ENCODE measurements at places on chromosomes 1 and 21. TPM values are rescaled to one million over a fixed set of nuclear protein-coding genes. Genes with fewer than 3 reads are reported as not detected.
A peak's percentile ranks its signal among the peaks of the same experiment; 100 is the strongest.

- DNase-seq = no peak
- H3K4me1 ChIP-seq = peaks cover 14% of the 10 kb centered on the region
- H3K27ac ChIP-seq = no peak overlapping the region
- no peaks in the 10 kb centered on the region for H3K36me3 ChIP-seq
- H3K4me3 ChIP-seq = no peak overlapping the region
- no peaks in the 10 kb centered on the region for H3K27me3 ChIP-seq
Measured at GRCh38 chr1:9245661-9246060, 11.1 kb downstream of the H6PD start.

DNA sequence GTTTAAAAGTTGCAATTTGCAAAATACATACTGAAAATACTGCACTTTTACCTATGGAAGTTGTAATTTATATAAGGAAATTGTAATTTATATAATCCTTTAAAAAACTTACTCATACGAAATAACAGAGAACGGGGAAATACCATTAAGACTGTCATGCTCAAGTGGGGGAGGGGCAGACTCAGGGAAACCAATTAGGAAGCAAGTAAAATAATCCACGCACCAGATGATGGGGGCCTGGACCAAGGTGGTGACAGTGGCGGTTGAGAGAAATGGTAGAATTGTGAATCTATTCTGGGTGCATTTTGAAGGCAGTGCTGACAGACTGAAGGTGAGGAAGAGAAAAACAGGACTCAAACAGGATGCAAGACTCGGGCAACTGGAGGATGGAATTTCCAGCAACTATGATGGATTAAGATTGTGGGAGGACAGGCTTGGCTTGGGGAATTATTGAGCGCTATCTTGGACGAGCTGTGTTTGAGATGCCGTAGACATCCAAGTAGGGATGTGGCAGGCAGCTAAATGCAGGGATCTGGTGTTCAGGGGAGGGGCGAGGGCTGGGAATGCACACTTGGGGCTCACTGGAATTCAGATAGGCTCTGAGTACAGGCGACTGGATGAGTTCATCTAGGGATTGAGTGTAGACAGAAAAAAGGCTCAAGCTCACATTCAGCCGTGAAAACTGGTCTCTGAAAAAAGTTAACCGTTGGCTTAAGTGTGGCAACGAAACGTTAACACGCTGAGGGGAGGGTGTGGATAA, 977 bp downstream of the LCA5L start:
- H3K27ac ChIP-seq = no peak overlapping the region
- H3K36me3 ChIP-seq = no peaks in the 10 kb centered on the region
- DNase-seq = peak; percentile 51
- peaks cover 24% of the 10 kb centered on the region for H3K4me1 ChIP-seq
- no peaks in the 10 kb centered on the region for H3K27me3 ChIP-seq

Gene GBP4
- total RNA-seq = 0.03 TPM

GRCh38 chr1:83641796-83642443, 357.0 kb downstream of the TTLL7 start:
- H3K4me1 ChIP-seq = peaks cover 8% of the 10 kb centered on the region
- DNase-seq = no peak
- H3K27ac ChIP-seq = no peak overlapping the region
- H3K27me3 ChIP-seq = no peaks in the 10 kb centered on the region
- H3K36me3 ChIP-seq = no peaks in the 10 kb centered on the region

Gene LAMC1
- 111 TPM for total RNA-seq
